ENCODE measurements at places on chromosomes 11 and 22. TPM values are rescaled to one million over a fixed set of nuclear protein-coding genes. Genes with fewer than 3 reads are reported as not detected.
A peak's percentile ranks its signal among the peaks of the same experiment; 100 is the strongest.

DNA sequence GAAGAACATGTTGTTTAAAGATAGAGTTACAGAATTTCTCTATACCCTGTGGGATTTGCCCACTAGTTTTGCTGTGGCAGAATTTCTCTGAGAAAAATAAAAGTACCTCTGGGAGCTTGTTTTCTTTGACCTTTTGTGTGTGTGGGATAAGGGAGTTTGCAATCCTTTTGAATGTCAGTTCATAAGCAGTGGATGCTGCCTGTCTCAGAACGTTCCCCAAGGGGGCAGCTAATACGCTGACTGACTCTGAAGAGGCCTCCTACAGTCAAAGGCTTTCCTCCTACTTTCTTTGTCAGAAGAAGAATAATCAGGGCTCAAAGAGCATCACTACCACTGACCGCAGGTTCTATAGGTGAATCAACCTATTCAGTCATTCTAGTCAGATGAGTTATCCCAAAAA, 140.6 kb downstream of the AASDHPPT start:
- DNase-seq = no peak

GRCh38 chr11:107702723-107703122, 9.1 kb downstream of the SLN start:
- DNase-seq = no peak

- DNase-seq = no peak
Measured at GRCh38 chr11:127392575-127392974, 392.0 kb upstream of the KIRREL3 start.

DNA sequence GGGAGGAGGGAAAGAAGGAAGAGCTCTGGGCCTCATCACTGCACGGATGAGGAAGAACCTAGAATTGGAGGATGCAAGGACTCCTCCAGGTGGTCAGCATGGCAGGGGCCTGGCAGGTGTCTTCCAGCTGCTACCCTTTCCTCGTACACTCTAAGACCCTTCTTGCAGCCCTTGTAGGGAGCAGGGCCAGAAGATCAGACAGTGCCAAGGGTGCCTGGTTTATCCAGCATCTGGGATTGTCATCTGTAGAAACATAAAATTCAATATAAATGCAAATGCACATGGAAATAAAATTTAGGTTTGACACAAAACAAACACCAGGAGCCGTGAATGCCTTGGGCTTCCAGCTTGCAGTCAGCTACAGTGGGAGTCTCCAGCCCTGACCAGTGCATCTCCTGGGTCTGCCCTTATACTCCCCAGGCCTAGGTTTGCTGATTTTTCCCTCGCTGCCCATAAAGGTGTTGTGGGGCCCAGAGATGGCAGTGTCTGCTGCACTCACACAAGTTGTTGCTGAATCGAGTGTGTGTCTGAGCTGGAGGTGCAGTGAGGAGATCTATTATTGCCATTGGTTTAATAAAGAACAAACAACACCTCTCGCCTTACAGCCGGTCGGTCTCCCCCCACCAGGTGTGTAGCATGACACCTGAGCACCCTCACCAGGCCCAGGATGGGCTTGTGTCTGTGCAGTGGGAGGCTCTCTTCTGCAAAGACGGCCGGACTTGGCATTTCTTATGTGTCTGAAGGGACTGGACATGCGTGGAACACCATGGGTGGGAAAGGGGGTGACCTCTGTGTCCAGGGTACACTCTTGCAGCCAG, 87.1 kb downstream of the BCR start:
- no peak for DNase-seq

C1QTNF4 gene
- polyA plus RNA-seq = 0.27 TPM

PHF21A gene
- 8.2 TPM for polyA plus RNA-seq

GRCh38 chr11:121412000-121412587, 40.0 kb upstream of the SORL1 start:
- DNase-seq = no peak

- no peak for DNase-seq
Measured at GRCh38 chr11:10909141-10909883, 51.5 kb upstream of the ZBED5 start.

- DNase-seq = no peak
Measured at GRCh38 chr22:21082248-21082647, 36.5 kb downstream of the LRRC74B start.

C11orf86 gene
- polyA plus RNA-seq = not detected

TRIM48 gene
- polyA plus RNA-seq = not detected

DNA sequence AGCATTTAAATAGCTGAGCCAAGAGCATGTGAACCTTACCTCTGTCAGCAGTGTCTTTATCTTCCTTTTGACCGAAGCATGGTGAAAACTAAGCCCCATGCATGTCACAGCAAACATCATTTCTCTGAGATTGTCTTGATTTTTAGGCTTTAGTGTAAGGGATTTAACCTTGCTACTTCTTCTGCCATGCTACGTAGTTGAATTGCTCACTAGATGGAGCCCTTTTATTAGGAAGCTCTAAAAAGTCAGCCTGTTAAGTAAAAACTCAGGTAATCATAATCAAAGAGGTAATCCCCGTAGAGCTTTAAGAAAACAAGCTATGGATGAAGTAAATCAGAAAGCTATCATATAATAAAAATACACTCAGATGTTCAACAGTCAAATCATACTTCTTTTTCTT, 149.5 kb downstream of the PGR start:
- no peak for DNase-seq

CRYBB2 gene
- not detected for polyA plus RNA-seq

GRCh38 chr11:121929581-121929980, 186.4 kb downstream of the BLID start:
- DNase-seq = no peak

MOV10L1 gene
- not detected for polyA plus RNA-seq

TMEM109 gene
- 75.8 TPM for polyA plus RNA-seq

DEUP1 gene
- not detected for polyA plus RNA-seq

RASSF10 gene
- polyA plus RNA-seq = 2.4 TPM

GRCh38 chr11:29187215-29187614, 829.6 kb downstream of the KCNA4 start:
- DNase-seq = no peak

DNA sequence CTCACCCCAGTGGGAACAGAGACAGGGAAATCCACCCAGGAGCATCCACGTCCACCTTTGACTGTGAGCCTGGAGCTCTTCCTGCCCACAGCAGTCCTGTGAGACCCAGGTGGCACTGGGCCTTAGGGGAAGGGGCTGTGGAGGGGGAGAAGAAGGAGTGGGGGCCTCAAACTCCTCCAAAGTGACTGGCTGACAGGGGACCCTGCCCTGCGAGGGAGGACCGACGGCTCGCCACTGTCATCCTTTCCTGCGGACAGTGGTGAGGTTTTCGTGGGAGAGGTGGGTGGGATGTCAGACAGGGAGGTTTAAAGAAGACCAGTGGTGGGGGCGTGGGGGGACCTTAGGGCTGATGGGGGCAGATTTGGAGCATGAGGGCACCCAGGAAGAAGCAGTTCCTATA, 92.5 kb upstream of the LMO1 start:
- no peak for DNase-seq

- no peak for DNase-seq
Measured at GRCh38 chr22:20591660-20592310, 84.4 kb downstream of the MED15 start.

DNA sequence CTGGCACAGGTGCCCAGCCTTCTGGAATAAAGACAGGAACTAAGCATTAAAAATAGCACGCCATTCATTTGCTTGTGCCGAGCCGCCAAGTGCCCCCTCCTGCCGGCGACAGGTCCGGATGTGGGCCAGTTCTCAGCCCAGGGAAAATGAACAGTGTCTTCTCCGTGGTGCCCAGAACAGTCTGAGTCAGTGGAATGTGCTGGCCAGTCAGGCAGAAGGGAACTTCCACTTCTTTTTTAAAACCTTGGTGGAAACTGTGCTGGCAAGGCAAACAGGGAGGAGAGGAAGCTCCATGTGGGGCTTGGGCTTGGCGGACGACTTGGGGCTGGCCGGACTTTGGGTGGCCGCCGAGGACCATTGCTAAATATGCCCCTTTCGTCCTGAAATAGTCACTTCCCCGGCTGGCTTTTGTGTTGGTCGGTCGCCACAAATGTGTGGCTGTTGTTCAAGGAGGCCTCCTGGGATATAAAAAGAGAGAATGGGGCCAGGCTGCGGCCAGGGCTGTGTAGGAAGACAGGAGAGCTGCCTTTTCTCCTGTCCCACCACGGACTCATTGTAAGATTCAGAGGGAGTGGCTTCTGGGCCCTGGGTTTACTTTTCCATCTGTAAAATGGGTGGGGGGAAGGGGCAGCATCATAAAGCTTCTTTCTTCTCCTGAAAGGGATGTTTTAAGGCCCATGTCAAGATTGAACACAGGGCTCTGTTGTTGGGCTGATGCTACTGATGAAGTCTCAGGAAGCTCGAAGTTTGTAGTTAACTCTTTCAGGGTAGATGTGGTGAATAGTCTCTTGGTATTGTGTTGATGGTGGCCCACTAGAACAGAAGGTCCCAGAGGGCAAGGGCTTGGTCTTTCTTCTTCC, 101.0 kb downstream of the PTPRJ start:
- no peak for DNase-seq

SLC22A8 gene
- not detected for polyA plus RNA-seq

- peak; percentile 48 for DNase-seq
Measured at GRCh38 chr11:115464269-115464668, 39.9 kb downstream of the CADM1 start.

DNA sequence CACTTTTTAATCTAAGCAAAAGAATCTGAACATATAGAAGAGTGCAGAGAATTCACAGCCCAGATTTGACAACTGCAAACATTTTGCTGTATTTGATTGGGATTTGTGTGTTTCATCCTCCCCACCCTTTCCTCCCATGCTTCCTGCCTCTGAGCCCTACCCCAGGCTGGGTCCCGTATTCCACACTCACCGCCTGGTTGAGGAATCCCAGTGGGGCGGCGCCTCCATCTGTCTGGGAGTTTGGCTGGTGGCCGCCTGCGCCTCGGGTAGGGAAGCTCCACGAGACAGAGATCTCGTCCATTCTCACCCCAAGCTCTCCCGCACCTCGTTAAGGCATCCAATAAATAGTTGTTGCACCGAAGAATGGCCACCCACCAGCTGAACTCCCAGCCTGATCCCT, 105.9 kb upstream of the SLC22A12 start:
- no peak for DNase-seq

GRCh38 chr22:36790648-36791047, 14.7 kb upstream of the IFT27 start:
- no peak for DNase-seq
